ENCODE measurements at places on chromosomes 3 and 15. TPM values are rescaled to one million over a fixed set of nuclear protein-coding genes. Genes with fewer than 3 reads are reported as not detected.
A peak's percentile ranks its signal among the peaks of the same experiment; 100 is the strongest.

Gene CNTN6
- not detected for total RNA-seq

DNA sequence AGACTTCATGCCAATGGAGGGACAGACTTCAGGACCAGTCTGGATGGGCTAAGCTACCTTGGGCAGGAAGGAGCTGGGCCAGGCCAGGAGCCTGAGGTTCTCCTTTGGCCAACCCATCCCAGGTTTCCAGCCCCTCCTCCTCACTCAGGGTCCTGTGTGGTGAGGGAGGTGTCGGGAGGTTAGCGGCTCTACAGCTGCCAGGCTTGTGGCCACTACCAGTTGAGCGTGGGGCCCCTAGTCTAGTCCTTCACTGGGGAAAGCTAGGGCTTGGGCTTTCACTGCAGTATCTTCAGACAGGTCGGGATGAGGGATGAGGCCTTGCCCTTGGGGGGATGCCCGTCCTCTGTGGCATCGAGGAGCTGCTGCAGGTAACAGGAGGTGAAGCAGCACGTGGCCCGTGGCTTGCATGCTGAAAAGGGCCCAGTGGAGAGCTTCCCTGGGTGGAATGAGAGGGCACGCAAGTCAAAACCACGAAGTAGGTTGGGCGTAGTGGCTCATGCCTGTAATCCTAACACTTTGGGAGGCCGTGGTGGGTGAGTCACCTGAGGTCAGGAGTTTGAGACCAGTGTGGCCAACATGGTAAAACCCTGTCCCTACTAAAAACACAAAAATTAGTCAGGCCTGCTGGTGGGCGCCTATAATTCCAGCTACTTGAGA lies 8.5 kb upstream of the FANCD2 start:
- peak; percentile 88 for DNase-seq

GRCh38 chr3:181701096-181701495 lies 10.6 kb upstream of the SOX2 start:
- no peak for DNase-seq

GRCh38 chr3:188633206-188633605 lies 479.2 kb downstream of the LPP start:
- DNase-seq, result no peak

DNA sequence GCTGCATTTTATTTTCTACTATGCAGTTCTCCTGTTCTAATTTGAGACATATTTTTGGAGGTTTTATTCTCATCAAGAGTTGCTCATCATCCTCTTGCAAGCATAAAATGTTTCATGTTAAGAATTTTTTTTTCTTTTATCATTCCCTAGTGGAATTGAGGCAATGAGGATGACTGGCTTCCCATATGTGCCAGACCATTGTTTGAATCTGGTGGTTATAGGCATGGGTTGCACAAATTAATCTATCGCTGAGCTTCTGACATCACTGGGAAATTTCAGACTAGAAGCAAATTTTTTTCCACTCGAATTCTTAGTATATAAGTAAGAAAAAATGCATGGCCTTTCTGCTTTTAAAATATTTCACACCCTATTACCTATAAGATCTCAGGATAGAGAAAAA lies 279.1 kb upstream of the PLSCR5 start:
- no peak for DNase-seq

Gene RYR3
- not detected for total RNA-seq

- no peak for DNase-seq
Measured at GRCh38 chr3:109071350-109072142, 46.4 kb downstream of the MORC1 start.
